ENCODE measurements at places on chromosomes 13 and 19.

DNA sequence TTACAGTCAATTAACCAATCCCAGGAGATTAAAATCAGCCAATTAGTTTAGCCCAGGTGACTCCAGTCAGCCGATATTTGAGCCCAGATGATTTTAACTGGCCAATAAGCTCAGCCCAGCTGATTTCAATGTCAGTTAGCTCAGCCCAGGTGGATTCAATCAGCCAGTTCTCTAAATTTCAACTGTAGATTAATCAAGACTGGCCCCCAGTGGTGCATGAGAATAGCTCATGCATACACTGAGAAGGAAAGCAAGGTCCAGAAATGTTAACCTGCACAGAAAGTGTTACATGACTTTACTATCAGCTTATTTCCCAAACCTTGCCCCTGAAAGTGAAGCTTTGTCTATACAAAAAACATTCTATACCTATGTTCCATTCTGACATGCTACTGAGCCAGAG is 55.4 kb upstream of the ZNF724 start:
- peak; percentile 7 for DNase-seq

- DNase-seq: no peak
Measured at GRCh38 chr13:40102854-40103253, 447.4 kb downstream of the COG6 start.

DNA sequence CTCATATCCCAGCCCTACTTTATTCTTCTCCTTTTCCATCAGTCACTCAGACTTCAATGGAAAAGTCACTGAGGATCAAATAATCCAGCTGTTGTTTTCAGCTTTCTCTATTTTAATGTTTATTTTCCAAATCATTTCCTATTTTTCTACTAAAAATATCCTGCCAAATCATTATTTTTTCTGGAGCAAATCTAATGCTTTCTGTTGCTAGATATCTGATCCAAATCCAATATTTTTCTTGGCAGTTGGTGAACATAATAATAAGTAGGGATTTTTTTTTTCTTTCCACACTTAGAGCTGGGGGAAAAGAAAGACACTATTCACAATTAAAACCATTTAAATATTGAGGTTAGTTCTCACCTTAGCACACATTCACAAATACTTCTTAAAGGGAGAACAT is 656.1 kb downstream of the DACH1 start:
- no peak for DNase-seq

DNA sequence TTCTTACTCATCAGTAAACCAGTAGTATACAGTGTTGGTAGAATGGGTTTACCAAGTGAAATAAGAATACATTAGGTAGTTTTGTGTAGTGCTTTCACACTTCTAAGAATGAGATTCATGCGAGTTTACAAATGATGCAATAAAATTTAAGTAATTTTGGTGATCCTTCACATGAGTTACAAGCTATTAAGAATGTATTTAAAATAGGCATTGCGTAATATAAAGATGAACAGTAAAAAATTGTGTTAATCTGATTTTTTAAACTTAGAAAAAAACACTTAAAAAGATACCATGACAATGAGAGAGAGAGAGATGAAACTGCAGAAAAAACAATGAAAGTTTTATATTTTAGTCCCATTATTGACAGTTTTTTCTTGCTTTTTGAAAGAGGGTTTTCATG is 570.5 kb downstream of the SLITRK6 start:
- DNase-seq: no peak

- peak; percentile 40 for DNase-seq
Measured at GRCh38 chr19:15934332-15935078, at the start of gene CYP4F11. Gene CYP4F11 (minus strand): TSS chr19:15934529. CDS start chr19:15934408, 121 bp downstream.

GRCh38 chr13:93309886-93310523 is 83.4 kb downstream of the GPC6 start:
- peak; percentile 6 for DNase-seq

DNA sequence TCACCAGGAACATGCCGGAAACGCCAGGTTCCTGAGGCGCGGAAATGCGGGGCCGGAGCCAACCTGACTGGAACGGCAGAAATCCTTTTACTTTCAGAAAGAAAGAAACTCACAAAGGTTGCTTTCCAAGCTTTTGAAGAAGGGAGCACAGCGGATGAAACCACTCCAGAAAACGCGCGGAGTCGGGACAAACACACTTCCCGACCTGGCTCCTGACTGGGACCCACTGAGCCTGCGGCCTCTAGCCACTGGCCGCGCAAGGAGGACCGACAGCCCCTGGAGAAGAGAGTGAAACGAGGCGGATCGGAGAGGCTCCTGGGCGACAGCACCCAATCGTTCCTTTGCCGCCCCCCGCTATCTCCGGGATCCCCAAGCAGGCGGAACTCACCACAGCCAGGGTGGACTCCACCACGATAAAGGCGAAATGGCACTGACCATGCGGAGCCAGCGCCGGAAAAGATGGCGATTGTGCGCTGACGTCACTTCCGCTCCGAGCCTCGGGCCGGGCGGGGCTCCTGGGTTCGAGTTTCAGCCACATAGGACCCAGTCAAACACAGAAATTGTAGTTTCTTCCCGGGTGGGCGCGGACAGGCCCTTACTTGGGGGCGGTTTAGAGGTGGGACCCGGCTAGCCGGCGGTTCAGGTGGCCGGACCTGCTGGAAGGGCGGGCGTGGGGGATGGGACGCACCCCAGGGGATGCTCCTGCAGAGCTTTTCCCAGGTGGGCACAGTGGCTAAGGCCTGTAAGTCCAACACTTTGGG is at the start of gene ZNF121:
Gene ZNF121 (minus strand): TSS at position 432 of the 761 bp plus-strand sequence. CDS start 16,407 bp downstream, outside the sequence.
- peak; percentile 92 for DNase-seq

- DNase-seq: no peak
Measured at GRCh38 chr19:23071147-23071511, 45.7 kb upstream of the ZNF730 start.

DNA sequence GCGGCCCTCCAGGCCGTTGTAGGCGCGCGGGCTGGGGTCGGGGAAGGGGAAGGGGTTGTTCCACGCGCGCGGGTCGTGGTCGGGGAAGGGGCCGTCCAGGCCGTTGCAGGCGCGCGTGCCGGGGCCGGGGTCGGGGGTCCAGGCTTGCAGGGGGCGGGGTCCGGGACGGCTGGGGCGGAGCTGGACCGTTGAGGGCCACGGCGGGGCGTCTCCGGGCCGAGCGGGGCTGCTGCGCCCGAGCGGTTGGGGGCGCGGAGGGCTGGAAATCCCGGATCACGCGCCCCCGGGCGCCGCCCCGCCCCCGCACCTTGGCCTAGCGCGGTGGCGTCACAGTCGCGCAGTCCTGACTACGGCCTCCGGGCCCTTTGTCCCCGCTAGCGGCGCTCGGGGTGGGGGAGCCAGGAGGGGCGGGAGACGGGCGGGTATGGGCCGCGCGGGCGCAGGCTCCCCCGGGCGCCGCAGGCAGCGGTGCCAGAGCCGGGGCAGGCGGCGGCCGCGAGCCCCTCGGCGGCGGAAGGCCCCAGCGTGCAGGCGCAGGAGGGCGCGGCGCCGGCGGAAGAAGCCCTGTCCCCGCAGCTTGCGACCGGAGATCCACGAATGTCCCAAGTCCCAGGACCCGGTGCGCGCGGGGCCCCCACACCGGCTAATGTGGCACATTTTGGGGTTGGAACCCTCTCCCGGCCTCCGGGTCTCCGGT is 665 bp downstream of the GPX4 start:
- DNase-seq: peak; percentile 43

DNA sequence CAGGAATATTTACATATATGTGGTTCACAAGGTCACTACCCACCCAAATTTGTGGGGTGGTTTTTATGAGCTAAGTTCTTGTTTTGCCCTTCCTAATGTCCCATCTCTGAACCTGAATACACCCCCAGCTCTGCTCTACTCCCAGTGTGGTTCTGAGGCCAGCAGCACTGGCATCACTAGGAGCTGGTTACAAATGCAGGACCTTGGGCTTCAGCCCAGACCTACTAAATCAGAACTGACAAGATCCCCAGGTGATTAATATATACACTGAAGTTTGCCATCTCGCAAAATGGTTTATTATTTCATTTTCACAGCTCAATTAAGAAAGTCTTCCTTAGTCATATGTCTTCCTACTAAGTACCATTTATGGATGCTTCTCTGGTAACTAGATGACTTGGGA is 67.9 kb downstream of the FOXO1 start:
- DNase-seq: no peak

DNA sequence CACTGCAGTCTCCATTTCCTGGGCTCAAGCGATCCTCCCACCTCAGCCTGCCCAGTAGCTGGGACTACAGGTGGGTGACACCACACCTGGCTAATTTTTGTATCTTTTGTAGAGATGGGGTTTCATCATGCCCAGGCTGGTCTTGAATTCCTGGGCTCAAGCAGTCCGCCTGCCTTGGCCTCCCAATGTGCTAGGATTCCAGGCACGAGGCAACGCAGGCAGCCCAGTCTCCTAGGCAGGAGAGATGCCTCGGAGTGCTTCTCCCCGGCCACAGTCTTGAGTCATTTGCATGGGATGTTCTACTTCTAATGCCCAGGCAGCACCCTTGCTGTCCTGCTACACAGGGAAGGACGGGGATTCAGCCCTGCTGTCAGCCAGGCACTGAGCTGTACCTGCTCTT is 8.7 kb downstream of the MICOS13 start:
- no peak for DNase-seq

Measured in KBM-7 (cell line).